ENCODE measurements at places on chromosomes 11 and 22.

DNA sequence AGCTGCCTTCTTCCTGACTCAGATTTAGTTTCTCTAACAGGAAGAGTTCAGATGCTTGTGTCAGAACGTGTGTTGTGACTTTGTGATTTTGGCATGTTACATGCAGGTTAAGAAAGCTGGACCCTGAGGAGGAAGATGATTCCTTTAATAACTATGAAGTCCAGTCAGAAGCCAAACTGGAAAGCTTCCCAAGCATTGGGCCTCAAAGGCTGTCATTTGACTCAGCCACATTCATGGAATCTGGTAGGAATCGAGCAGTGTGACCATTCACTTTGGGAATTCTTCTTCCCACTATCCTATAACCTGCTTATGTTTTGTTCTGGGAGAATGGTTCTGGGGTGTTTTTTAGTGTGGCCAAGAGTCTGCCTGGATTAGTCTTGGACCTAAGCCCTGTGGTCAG is 48.0 kb downstream of the CABIN1 start:
- no peak for DNase-seq

DNA sequence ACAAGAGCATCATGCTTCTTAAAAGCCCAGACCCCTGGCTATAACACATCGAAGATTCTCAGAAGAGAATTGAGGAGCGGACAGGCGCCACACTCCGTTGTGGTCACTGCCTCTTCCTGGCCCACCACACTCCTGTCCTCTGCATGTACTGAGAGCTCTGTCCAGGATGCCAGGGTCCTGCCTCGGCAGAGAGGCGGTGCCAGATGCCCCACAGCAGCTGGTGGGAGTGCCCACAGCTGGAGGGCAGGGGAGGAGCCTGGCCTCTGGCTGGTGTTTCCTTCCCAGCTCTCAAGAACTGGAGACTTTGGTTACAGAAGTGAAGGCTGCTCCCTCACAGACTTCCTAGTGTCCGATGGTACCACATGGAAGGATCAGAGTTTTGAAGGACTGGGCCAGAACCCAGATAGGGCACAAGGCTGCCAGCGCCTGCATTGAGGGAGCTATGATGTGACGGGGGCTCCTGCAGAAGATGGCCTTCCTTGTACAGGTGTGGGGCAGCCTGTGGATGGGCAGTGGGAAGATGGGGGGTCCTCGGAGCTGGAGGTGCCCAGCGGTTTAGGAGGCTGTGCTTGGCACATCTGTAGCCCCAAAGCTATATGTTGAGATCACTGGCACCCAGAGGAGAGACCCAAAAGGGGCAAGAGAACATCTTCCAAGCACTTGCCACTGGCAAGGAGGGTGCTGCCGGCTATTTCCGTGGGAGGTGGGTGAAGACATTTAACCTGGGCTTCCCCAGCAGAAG is 19.4 kb downstream of the RSPH14 start:
- no peak for DNase-seq

DNA sequence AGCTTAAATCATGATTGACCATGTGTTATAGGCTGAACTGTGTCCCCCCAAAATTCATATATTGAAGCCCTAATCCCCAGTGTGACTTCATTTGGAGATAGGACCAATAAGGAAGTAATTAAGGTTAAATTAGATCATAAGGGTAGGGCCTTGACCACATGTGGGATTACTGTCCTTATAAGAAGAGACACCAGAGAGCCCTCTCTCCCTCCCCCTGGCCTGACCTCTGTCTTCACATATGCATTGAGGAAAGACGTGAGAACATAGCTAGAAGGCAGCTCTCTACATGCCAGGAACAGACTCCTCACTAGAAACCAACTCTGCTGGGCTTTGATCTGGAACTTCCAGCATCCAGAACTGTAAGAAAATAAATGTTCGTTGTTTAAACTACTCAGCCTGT is 13.6 kb upstream of the NUP50 start:
- DNase-seq, result no peak

DNA sequence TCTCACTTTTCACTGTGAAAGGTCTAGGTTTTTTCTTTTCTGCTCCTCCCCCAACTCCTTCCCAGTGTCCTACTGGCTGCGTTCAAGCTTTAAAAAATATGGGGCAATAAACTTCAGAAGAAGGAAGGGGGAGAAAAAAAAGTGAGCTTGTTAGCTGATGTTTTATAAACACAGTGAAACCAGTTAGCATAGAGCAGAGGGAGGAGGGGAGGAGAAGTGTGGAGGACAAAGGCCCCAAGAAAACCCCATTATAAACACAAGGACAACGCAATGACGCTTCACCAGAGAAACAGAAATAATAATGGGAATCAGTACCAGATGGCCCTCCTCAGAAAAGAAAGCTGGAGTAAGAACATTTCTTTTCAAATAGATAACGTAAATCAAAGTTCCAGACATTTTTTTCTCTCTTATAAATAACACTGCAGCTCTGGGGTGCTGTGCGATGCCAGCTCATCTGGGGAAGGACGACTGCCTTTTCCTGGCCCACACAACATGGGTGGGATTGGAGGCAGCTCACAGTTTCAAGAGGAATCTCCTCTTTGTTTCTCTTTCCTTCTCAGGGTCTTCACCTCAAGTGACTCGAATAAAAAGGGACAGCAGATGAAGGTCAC is 235.4 kb upstream of the NARS2 start:
- DNase-seq, result no peak

GRCh38 chr11:23398052-23398451 is 537.8 kb upstream of the CCDC179 start:
- no peak for DNase-seq

DNA sequence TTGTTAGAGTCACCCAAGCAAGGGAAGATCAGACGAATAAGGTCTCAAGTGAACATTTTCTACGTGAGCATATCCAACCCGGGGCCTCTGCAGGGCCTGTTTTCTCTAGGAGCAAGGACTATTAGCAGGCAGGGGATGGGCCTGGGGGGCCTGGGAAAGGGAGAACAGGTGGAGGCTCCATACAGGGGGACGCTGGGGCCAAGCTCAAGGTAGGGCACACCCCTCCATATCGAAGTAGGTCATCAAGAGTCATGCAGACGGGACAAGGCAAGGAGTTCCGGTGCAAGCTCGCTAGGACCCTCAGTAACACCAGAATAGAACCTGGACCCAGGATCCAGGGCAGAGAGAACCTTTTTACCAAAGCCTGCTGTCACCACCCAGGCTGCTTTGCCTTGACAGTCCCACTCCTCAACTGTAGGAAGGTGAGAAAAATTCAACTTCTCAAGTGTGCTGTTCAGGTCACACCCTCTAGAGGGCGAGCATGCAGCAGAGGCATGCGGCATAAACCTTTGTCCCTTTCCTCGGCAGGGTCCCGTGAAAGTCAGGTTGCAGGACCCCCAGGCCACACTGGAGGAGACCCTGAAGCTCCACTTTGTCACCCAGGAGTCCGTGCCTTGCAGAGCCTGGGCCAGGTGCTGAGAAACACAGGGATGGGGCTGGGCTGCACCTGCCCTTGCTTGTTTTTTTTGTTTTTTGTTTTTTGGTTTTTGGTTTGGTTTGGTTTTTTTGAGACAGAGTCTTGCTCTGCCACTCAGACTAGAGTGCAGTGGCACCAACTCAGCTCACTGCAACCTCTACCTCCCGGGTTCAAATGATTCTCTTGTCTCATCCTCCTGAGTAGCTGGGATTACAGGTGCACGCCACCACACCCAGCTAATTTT is 8.6 kb upstream of the APOBEC3B start:
- no peak for DNase-seq

DNA sequence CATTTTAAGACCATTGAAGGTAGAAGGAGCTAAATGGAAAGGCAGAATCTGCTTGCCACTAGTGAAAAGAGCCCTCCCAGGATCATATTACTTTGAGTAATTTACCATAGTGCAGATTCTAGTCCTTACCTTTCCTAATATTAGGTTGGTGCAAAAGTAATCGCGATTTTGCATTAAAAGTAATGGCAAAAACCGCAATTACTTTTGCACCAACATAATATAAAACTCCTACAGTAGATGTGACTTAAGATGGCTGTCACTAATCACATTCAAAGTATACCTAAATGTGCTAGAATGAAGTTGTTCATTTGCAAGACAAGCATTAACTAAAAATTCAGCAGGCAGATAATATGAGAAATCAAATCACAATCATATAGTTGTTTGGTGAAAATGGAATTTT is 38.1 kb upstream of the ARL14EP start:
- DNase-seq, result no peak

Data from epithelial cell of prostate (primary cell).